ENCODE measurements at places on chromosomes 11 and 22.

- no peak for DNase-seq
Measured at GRCh38 chr11:76987203-76987602, 47.0 kb upstream of the B3GNT6 start.

- DNase-seq: no peak
Measured at GRCh38 chr11:33540946-33541915, 159.4 kb downstream of the C11orf91 start.

- no peak for DNase-seq
Measured at GRCh38 chr11:61773809-61774208, 18.6 kb downstream of the TMEM258 start.

GRCh38 chr11:134837887-134838232 is 425.8 kb upstream of the B3GAT1 start:
- DNase-seq: no peak

DNA sequence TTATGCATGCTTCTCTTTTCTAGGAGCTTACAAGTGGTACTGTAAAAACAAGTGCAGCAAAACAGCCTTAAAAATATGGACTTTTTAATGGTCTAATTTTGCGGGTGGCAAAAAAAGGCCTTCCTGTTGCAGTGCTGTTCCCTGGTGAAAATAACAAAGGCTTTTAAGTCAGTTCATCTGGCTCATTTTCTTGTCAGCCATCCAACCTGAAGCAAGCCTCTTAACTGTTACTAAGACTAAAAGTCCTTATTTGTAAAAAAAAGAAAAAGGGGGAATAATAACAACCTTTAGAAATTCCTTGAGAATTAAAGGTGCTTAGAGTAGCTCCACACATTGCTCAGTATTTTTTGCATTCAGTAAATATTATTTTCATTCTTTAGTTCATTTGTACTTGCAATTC is 200.5 kb upstream of the CHORDC1 start:
- DNase-seq: no peak

- DNase-seq: no peak
Measured at GRCh38 chr11:44453871-44454270, 111.6 kb upstream of the CD82 start.

GRCh38 chr22:41435560-41435959 is 11.0 kb downstream of the TOB2 start:
- no peak for DNase-seq

DNA sequence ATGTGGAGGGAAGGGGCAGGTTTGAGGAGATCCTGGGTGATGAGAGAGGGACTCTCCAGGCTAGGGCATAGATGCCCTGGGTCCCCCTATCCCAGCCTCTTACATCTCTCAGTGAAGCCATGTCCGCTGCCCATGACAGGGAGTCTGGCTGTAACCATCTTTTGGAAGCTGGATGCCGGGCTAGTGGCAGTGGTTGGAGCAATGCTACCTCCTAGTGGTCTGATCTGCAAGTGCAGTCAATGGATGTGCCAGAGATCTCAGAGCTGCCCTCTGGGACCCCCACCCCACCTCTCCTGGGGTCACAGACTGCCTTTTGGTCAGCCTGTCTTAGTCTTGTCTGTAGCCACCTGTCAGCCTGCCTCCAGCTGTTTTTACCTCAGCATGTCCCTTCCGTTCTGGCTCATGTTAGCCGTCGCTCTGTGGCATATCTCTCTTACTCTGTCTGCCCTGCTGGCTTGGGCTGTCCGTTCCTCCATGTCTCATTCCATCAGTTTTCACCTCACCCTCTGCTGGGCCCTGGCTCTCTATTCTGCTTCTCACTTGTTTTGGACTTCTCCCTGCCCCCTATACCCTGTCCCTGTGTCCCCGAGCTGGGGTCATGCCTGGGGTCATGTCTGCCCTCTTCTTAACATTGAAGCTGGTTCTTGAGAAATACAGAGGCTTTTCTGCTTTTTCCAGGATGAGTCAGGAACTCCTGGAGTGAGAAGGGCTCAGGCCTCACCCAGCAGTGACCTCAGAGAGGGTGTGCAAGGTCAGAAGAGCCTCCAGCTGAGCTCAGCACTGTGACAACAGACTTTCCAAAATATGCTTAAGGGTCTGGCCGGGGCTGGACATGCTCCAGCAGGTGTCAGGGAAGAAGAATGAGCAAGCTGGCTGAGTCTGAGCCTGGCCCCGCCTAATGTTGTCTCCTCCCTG is 52.0 kb upstream of the THY1 start:
- DNase-seq: peak; percentile 50

DNA sequence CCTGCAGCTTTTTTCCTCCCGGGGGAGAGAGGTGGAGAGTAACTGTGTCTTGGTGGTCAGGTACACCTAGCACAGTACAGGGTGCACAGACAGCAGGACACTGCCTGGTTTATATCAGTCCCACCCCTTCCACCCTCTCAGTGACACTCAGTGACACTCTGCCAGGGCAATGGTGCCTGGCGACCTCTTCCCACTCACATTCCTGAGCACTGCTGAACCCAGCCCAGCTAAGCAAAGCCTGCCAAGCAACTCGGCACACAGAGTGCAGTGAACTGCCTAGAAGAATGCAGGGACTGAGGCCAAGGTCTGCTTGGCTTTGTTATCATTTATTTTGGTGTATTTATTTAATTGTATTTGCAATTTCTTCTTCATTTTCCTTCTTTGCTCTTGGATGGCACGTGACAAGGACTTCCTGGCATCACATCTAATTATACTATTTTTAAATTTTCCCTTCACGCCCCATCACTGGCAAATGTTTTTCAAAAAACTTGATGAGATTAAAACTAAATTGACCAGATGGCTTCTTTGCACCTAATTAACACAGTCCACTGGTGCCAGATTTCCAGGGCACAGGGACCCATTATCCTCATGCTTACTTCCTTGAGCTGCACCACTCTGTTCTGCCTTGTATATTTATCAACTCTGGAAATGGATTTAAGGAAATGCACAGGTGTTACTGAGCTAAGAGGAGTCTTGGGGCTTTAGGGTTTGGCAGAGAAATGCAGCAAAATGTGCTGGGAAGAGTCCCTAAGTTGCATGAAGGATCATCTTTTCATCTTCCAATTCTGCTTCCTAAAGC is 205.6 kb downstream of the ADAMTS15 start:
- DNase-seq: peak; percentile 77

DNA sequence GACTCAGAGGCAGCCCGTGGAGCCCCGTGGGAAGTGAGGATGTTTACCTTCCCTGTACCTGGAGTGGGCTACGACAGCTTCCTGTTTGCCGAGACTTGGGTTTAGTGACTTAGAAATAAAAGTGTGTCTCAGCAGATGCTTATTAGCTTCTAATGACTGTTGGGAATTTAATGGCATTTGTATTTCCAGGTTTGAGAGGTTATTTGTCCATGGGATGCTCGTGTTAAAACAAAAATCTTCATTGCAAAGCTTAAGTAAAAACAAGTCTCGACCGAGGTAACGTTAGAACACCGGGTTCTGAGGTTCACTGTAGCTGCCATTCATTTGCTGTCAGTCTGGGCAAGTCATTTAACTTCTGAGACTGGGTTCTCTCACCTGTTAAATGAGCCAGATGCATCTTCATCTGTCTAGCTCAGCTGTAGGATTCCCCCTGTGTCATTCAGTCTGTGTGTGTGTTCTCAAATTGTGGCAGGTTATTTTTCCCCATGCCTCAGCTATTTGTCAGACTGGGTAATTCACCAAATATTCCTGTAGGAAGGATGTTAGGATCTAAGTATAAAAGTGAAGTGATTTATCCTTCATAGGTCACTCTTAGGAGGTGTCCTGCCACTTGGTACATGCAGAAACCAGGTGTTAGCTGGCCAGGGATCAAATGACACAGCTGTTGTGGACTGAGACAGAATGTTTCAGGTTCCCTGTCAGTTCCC is 791 bp downstream of the EI24 start:
- peak; percentile 5 for DNase-seq

DNA sequence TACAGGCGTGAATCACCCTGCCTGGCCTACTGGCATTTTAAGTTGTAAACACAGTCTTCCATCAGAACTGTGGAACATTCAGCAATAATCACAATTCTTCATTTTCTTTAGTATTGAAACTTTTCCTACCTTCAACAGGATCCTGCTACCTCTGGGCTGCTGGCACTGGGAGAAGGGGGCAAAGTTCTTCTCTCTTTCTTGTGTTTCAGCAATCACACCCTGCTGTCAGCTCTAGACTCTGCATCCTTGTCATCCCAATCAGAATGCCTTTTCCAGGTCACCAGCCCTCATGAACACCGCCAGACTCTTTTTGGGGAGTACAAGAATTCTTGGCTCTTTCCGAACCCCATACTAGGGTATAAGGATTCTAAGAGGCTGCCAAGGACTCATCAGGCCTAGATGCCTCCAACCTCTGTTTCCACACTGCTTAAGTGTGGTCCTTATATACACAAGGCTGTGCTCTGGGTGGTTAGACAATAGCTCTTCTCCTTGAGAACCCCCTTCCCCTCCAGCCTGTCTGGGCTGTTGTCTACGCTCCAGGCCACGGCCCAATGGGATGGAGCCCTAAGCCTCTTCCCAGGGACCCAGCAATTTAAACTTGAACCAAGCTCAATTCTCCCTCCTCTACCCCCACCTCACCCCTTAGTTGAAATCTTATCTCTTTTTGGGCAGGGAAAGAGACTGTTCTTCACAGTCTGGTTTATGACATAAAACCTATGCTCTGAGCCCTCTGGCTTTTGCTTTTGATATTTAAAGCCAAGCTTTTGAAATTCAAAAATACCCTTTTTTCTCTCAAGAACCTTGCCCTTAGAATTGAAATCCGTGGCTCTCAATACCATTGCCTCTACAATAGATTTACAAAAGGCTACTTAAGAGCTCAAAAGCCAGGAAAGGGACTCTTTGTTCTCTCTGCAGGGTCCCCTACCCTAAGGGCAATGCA is 327.4 kb downstream of the BUD13 start:
- DNase-seq: no peak

GRCh38 chr22:19911540-19912270 is 29.9 kb upstream of the COMT start:
- no peak for DNase-seq

DNA sequence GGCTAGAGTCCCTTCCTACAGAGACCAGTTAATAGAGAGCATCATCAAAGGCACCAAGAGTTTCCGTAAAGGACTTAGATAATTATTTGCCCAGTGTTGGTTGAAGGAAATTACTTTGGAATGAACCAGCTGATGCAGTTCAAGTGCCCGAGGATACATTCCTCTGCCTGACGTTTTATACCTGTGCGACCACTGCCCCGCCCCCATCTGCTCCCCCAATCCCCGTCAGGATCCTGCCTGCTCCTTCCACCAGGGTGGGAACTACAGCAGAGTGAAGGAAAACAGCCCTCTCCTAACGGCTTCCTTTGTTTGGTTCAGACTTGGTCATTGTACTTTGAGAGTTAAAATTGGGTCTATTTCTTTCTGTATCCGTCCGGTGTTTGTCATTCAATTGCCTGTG is 761.5 kb downstream of the NTM start:
- DNase-seq: no peak

- DNase-seq: no peak
Measured at GRCh38 chr11:85652786-85653447, 5.2 kb downstream of the TMEM126A start.

- no peak for DNase-seq
Measured at GRCh38 chr11:106231591-106231990, 154.1 kb downstream of the AASDHPPT start.

GRCh38 chr22:36925388-36926290 is 12.2 kb downstream of the CSF2RB start:
- no peak for DNase-seq

DNA sequence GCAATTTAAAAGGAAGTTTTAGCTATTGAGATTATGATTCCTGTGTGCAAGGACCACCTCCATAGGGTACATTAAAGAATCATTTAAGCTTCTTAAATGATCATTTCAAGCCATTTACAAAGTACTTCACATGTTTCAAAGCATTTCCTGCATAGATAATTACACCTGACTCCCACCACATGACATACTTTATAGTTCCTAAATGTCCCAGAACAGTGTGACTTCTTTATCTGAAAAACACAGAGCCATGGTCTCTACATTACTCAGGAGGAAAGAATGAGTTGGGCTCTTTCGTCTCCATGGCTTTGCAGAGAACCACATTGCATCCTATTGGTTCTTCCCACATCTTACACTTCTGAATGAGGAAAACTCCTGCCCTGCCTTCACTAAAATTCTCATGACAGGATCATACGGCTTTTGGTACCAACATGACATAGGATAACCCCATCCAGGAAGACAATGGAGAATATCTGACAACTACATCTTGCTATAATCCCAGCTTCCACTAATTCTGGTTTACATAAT is 88.6 kb downstream of the ETS1 start:
- DNase-seq: no peak

DNA sequence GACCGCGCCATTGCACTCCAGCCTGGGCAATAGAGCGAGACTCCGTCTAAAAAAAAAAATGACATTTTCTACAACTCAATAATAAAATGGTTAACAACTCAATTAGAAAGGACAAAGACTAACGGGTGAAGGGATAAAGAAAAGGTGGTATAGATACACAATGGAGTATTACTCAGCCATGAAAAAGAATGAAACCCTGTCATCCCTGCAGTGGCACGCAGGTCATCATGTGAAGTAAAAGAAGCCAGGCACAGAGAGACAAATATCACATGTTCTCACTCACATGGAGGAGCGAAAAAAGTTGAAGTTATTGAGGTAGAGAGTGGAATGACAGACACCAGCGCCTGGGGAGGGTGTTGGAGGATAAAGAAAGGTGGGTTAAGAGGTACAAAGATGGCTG is 39.0 kb downstream of the WNT7B start:
- no peak for DNase-seq

DNA sequence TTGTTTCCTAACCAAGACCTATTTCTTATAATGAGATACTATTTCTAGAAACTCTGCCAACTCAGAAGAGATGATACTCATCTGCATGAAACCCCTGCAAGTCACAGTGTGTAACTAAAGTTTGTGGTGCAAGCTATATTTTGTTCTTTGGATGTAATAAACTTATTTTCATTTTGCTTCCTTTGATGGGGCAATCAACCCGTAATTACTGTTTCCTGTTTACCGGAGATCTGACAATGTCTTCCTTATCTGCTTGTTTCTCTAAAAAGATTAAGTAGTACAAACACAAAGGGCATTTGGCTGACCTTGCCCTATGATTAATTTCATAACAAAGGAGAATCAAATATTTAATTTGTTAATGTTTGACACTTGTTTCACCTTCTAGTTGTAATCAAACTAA is 846.6 kb upstream of the ANO3 start:
- no peak for DNase-seq

- no peak for DNase-seq
Measured at GRCh38 chr11:130031945-130032344, 29.3 kb upstream of the PRDM10 start.

DNA sequence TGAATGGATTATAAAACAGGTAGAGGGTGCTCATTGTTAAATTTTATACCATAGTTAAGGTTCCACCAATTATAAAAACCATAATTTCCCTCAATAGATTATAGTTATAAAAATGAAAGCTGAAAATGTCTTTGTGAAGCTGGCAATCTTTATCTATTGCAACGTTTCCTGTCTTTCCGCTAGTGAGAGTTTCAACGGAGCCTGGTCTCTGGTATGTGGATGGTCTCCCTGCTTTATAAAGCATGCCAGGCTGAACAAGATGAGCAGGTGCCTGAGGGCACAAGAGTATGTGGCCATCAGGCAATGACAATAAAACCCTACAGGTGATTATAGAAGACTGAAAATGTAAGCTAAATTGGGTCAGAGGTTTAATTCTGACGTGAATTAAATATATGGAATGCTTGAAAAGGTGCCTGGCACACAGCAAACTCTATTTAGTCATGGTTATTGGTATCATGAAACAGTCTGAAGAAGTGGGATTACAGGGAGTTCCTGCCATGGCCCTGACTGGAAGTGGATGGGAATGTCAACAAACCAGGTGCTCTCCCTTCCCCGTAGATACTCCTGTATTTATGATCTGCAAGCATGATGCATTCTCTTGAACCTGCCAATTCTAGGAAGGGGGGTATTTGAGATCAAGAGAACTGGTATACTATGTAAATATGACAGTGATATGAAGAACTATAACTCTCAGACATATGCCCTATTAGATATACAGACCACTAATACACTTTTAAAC is 115.7 kb downstream of the ENTHD1 start:
- DNase-seq: no peak

Measured in left renal pelvis (tissue), 4 donors.